ENCODE measurements at places on chromosomes 4 and X. TPM values are rescaled to one million over a fixed set of nuclear protein-coding genes. Genes with fewer than 3 reads are reported as not detected.

Gene PDCL2
- total RNA-seq = not detected

Gene ANXA3
- 27.4 TPM for total RNA-seq

DNA sequence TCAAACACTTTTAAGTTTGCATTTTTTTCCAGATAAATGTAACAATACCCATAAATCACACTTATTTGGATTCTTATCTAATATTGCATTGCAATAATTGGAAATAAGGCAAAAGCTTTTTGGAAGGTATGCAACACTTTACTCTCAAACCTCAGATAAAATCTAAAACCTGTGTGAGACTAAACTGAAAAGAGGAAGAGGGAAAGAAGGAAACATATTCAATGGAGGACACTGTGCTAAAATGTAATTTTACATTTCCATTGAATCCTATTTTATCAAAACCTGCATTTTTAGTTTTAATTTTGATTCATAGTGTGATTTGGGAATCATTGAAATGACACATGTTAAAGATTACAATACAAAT, 99.4 kb downstream of the HPGD start:
- no peak for DNase-seq

DNA sequence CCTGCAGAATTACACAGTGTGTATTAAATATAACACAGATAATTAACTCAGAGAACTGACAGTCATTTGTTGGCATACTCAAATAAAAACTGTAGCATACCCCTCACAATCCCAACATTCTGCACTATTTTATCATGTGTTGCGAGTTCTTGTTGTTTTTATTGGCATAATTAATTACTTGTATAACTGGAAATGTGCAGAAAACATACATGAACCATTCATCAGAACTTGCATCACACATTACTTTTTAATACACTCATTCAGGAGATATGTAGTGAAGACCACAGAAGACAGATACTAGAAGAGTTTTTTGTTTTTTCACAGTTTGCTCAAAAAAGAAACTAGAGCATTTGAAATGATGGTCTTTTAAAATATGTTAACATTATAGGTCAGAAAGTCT, 74.6 kb upstream of the NEIL3 start:
- peak; percentile 48 for DNase-seq

DNA sequence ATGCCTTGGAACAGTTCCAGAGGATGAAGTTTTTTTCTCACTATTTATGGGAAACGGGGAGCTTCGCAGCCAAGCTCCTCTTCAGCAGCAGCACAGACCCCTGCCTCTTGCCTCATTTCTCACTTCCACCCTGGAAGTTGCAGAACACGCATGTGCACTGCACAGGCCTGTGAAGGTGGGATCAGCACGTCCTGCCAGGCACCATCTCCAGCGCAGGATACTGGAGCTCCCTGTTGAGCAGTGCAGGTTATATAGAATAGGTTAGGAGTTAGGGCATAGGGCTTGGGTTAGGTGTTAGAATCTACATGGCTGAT, 110.1 kb upstream of the CENPE start:
- no peak for DNase-seq

DNA sequence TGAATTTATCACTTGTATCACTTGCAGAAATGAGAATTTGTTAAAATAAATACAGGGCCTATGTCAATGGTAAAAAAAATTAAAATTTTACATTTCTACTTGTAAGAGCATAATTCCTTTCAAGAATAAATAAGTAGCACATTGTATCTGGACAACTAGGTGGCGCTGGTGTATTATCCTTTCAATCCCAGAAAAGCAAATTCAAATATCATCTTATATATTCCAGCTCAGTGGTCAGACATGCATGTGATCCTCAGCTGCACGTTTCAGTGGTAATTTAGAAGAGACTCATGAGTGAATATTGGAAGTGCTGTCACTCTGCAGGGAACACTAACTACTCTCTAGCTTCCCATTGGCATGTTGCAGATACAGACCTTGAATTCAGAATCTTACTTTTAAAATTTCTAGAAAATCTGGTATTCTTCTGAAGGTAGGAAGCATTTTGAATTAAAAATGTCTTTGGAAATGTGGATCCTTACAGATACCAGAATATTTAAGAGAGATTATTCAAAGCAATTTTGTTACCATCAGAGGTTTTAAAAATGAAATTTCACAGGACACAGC, 1414.7 kb upstream of the TENM3 start:
- peak; percentile 53 for DNase-seq

GRCh38 chrX:73182502-73183114, 32.0 kb downstream of the NAP1L2 start:
- DNase-seq = no peak

All from fibroblast of villous mesenchyme (primary cell).